ENCODE measurements at places on chromosomes 5 and 9. TPM values are rescaled to one million over a fixed set of nuclear protein-coding genes. Genes with fewer than 3 reads are reported as not detected.

The SLU7 gene
- 66.6 TPM for total RNA-seq

The CCDC171 gene
- total RNA-seq: 2.7 TPM

The FBN2 gene
- not detected for total RNA-seq

The EFNA5 gene
- not detected for total RNA-seq

GRCh38 chr5:148559461-148559860 is 94.9 kb downstream of the HTR4 start:
- H3K4me3 ChIP-seq: no peak overlapping the region
- H3K27ac ChIP-seq: no peak overlapping the region
- H3K27me3 ChIP-seq: peaks cover 9% of the 10 kb centered on the region
- H3K4me1 ChIP-seq: no peaks in the 10 kb centered on the region

DNA sequence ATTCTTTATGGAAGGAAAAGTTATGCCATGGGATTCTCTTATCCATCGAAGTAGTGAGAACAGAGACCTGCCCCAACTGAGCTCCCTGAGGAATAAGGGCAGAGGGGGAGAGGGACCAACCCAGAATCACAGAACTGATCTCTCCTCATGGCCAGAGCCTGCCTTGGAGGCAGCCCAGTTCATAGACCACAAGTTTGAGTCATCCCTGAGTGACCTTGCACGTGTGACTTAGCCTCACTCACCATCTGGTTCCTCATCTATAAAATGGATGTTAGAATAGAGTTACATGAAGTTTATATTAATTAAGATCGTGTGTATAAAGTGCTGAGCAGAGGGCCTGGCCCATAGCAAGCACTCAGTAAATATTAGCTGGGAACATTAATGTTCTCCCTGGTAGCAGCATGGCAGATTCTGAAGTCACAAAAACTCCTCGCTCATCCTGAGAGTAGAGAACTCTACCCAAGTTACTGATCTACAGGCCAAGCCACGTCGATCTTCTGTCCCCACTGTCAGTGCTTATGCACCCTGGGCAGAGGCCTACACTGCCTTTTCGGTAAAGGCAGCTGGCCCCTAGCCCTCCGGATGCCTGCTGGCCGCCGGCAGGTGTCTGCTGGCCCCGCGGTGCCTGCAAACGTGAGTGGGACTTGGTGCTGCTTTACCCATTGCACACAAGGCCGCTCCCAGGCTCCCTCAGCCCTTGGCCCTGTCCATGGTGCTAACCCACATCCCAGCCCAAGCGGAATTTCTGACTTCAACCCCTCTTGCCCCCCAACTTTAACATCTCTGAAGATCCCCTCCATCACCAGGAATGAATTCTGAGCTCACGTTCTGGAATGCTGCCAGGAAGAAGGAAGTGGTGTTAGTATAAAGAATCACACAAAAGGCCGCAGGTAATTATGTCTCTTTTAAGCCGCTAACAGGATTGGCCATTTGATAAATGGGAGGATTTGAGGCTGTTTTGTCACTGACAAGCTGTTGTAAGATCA is 61.1 kb upstream of the ARAP3 start:
- DNase-seq: peak; percentile 46
- H3K27me3 ChIP-seq: peaks cover 28% of the 10 kb centered on the region
- H3K4me3 ChIP-seq: no peak overlapping the region
- no peaks in the 10 kb centered on the region for H3K4me1 ChIP-seq

- H3K27ac ChIP-seq: no peak overlapping the region
- no peaks in the 10 kb centered on the region for H3K36me3 ChIP-seq
- no peak overlapping the region for H3K4me3 ChIP-seq
Observed at GRCh38 chr9:127353882-127354281, 43.1 kb upstream of the SLC2A8 start.

- H3K27ac ChIP-seq: no peak overlapping the region
- H3K4me3 ChIP-seq: no peak overlapping the region
- H3K4me1 ChIP-seq: no peaks in the 10 kb centered on the region
Observed at GRCh38 chr5:180206993-180207392, 2.0 kb downstream of the RASGEF1C start.

DNA sequence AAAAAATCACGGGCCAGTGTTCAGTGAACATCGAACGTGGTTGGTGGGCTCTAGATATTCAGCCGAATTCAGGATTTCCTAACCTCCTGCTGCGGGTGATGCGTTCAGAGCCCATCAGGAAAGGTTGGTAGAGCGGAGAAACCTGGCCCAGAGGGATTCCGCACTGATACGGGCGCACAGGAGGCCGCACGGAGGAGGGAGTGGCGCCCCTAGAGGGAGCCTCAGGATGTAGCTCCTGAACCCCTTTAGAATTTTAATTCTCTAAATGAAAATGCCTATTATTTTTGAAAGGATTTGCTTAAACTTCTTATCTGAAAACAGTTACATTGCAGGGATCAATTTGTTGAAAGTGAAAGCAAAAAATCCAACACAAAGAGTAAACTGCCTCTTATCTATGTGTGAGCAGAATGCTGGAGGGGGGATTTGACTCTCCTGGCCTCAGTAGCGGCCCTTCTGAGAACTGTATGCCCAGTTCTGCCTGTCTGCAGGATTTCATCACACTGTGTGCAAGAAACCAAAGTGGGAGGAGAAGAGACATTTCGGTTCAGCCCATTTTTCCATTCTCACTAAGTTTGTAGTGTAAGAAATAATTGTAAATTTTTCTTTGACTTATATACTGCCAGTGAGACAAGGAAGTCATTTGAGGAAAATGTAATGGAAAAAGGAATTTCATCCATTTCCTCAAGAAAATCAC is 75.9 kb downstream of the TENT4A start:
- no peak overlapping the region for H3K4me3 ChIP-seq
- no peak overlapping the region for H3K27ac ChIP-seq
- H3K36me3 ChIP-seq: peaks cover 6% of the 10 kb centered on the region
- peaks cover 28% of the 10 kb centered on the region for H3K4me1 ChIP-seq
- H3K27me3 ChIP-seq: peaks cover 8% of the 10 kb centered on the region
- DNase-seq: no peak

- no peak for DNase-seq
- H3K4me1 ChIP-seq: peaks cover 5% of the 10 kb centered on the region
- H3K27me3 ChIP-seq: no peaks in the 10 kb centered on the region
- H3K4me3 ChIP-seq: no peak overlapping the region
- no peak overlapping the region for H3K27ac ChIP-seq
Observed at GRCh38 chr9:77864211-77864889, 167.3 kb downstream of the GNAQ start.

GRCh38 chr5:115575167-115576070 is 26.9 kb downstream of the TICAM2 start:
- no peaks in the 10 kb centered on the region for H3K4me1 ChIP-seq
- peaks cover under 1% of the 10 kb centered on the region for H3K36me3 ChIP-seq
- no peak overlapping the region for H3K27ac ChIP-seq

DNA sequence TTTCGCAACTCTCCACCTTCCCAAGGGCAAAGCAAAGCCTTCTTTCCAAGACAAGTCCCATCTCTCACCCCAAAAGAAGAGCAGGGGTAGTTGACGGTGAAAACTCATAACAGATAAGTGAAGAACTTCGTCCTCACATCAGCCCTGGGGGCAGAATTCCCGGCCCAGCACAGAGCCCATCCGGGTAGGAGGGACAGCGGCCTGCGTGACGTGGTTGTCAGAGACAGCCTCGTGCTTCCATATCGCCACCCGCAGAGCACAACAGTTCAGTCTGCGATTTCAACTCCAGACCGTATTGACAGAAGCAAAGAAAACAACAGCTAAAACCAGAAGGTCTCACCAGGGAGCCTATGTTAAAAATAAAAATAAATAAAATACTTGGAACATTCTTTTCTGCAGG is 273.2 kb downstream of the SYK start:
- H3K27me3 ChIP-seq: peaks cover 2% of the 10 kb centered on the region
- H3K36me3 ChIP-seq: peaks cover 5% of the 10 kb centered on the region
- no peak for DNase-seq
- no peak overlapping the region for H3K4me3 ChIP-seq
- no peak overlapping the region for H3K27ac ChIP-seq

GRCh38 chr9:73720601-73721000 is 568.9 kb downstream of the ANXA1 start:
- DNase-seq: no peak
- no peak overlapping the region for H3K27ac ChIP-seq
- no peaks in the 10 kb centered on the region for H3K36me3 ChIP-seq
- no peaks in the 10 kb centered on the region for H3K27me3 ChIP-seq
